ENCODE measurements at places on chromosomes 7 and 10.

DNA sequence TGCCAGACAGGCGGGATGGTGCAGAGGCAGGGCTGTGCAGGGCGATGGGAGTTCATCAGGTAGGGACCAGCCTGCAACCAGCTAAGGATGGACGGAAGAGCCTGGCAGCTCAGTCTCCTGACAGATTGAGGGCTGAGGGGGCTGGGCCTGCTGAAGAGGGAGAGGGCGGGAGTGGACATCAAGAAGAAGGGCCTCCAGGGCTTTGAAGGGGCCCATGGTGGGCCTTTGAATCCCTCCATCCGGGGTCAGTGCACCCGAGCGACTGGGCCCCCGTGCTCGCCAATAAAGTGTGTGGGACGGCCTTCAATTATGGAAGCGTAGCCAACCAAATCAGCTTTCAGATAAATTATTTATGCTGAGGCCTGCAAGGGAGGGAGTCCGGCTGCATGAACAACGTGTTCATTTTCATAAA, 431.2 kb downstream of the RPS24 start:
- DNase-seq: no peak

GRCh38 chr7:6636741-6637543, at the start of gene ZNF316:
TSS of gene ZNF316 (plus strand) at chr7:6637318. CDS start at chr7:6642410, 5,092 bp downstream.
- peak; percentile 52 for DNase-seq

- DNase-seq: no peak
Measured at GRCh38 chr7:36726311-36726710, 2.0 kb upstream of the AOAH start.

DNA sequence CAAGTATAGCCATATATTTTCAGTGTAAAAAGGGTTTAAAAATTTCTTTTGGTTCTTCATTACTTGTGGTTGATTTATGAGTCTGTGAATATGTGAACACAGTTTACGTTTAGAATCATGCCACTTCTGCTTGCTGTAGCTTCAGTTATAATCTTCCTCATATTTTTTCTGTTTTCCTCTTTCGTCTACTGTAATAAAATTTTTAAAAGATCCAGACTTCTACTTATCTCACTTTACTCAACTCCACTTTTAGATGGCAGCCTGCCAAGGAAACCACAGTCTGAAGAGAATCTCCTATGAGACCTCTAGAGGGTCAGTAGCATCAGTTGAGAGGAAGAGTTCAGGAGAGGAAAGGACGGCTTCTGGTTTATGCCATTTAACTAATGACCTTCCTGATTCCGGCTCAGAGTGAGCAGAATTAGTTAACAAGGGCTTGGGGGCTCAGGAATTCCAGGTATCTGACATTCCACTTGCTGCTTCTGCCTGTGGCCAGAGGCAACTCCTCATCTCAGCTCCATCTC, 21.4 kb downstream of the CREB5 start:
- DNase-seq: no peak

DNA sequence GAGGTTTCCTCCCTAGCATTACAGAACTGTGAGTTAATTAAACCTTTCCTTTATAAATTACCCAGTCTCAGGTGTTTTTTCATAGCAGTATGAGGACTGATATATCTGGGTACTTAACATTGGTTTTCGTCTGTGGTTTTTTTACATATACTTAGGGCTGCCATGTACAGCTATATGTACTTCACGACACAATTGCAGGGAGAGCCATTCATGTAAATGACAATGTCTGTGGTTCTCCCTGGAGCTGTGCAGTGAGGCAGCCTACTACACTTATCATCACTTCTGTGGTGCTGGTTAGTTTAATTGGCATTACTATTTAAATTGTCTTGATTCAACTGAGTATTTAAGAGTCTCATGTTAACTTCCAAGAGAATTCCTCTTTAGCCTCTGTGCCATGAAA, 40.7 kb downstream of the AVL9 start:
- DNase-seq: no peak

DNA sequence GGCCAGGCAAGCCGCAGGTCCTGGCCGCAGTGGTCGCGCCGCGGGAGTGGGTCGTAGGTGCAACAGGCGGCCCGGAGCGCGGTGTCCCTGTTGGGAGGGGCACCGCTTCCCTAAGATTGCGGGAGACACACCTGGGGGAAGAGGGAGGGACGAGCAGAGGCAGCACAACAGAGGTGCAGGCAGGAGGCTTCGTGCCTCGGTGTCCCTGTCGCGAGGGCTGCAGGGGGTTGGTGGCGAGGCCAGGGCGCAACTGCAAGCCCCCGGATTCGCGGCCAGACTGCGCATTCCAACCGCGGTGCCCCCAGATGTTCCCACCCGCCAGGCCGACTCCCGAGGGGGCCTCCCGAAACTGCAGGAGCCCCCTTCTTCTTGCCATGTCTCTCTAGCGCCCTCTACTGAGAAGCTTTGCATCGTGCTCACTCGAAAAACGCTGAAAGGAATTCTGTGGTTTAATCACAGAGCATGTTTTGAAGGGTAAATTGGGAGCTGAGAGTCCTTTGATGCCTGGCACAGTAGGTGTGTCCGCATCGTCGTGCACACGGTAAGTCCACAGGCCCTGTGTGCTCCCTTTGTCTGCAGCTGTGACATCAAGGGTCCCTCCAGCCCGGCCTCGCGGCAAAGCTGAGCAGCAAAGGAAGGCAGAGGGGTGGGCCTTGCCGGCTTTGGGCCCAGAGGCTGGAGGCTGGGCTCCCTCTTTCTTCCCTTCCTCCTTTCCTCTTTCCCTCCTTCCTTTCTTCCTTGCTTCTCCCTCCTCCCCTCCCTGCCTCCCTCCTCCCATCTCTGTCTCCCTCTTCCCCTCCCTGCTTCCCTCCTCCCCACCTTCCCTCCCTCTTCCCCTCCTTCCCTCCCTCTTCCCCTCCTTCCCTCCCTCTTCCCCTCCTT, 6.2 kb upstream of the MBL2 start:
- DNase-seq: no peak

- DNase-seq: no peak
Measured at GRCh38 chr10:124693801-124694416, 50.3 kb downstream of the FAM53B start.

GRCh38 chr10:61835946-61836887, 65.3 kb upstream of the ARID5B start:
- no peak for DNase-seq

- no peak for DNase-seq
Measured at GRCh38 chr10:101217450-101218281, 11.6 kb downstream of the LBX1 start.

GRCh38 chr7:121372376-121373010, 23.6 kb downstream of the FAM3C start:
- no peak for DNase-seq

DNA sequence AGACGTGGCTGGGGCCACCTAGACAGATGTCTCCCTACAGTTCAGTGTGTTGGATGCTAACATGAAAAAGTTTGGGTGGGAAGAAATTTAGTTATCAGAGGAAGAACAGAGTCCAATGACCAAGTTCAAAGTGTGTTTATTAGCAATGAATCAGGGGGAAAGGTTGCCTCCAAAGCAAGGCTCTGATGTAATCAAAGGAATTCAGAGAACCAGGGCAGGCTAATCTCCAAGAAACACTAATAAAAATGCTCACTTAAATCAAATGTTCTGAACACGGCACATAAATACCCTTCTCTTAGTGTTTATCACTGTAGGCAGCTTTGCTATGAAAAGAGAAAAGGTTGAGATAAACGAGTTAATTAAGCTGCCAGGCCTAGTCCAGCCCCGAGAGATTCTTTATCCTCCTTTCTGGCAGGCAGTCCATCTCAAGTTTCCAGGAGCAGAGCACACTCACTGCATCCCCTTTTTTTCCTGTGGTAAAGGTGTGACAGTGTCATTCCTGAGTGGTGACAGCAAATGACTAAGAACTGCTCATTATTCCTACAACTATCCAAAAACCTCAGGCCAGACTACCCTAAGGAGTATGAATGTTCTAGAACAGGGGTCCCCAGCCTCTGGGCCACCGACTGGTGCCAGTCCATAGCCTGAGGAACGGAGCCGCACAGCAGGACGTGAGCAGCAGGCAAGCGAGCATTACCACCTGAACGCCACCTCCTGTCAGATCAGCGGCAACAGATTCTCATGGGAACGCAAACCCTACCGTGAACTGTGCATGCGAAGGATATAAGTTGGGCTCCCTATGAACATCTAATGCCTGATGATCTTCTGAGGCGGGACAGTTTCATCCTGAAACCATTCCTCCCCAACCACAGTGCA, 66.9 kb upstream of the FHIP2A start:
- DNase-seq: no peak

- DNase-seq: no peak
Measured at GRCh38 chr10:103463499-103463898, 4.8 kb upstream of the CALHM1 start.

- DNase-seq: no peak
Measured at GRCh38 chr7:41459623-41460261, 243.1 kb downstream of the INHBA start.
